Stimulated activated CD8-positive, alpha-beta memory T cell treated with anti-CD3 and anti-CD28 coated beads, Interleukin-2, amount 100 ng/mL, for 1 hour (primary cell): ENCODE measurements at places on chromosomes 2 and 18.

DNA sequence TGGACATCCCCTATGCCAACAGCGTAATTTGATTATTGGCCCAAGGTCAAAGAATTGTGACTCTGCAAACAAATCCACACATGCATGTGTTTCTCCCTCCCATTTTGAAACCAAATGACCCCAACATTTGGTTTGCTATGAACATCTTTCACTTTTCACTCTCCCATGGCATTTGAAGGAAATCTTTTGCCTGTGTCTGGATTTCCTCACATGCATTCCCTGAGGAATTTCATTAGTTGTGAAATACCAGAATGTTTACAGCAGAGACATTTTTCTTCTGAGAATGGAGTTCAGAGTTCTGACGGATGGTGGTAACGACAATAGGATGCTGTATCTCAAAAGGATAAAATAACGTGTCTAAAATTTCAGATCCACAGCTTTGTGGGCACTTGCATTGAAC, 60.3 kb upstream of the LMAN1 start:
- no peak for DNase-seq

DNA sequence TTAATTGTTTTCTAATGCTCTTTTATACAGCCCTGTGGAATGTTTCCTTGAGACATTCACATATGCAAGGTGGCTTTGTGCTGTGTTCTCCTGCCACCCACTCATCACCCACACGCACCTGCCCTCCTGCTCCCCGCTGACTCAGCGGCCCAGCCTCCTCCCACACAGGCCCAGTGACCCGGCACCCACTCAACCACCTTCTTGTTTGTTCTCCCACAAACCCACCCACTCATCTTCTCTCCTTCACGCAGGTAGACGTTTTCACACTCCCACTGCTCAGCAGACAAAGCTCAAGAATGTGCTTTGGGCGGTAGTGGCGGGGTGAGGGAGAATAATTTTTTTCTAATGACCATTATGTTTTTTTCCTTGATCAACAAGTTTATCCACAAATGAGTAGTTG, 28.6 kb upstream of the NEMP2 start:
- DNase-seq, result peak; percentile 40

- no peak for DNase-seq
Observed at GRCh38 chr2:2851316-2851715, 520.2 kb upstream of the MYT1L start.

DNA sequence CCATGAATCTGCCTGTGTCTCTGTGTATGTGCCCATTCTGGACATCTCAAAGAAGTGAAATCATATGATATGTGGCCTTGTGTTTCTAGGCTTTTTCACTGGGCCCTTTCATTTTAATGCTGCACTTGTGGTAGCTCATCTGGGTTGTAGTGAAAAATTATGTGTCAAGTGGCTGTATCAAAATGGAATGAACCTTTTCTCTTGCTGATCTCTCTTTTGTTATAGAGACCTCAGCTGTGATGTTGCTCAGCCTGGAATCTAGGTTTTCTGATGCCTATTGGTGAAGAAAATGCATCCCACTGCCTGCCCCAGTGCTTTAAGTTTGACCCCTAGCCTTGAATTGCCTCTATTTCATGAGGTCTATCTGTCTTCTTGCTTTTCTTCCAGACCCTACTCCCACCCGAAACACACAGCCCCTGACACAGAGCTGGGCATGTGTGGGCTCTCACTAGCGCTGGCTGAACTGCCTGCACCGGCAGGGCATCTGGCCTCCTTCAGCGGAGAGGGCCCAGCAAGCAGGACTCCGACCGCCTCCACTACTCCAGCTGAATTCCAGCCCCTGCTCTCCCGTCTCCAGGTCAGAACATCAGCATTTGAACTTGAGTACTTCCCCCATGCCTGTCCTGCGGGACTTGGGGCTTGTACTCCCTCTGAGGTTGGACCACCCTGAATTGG, 175.8 kb upstream of the MSH6 start:
- DNase-seq, result no peak

DNA sequence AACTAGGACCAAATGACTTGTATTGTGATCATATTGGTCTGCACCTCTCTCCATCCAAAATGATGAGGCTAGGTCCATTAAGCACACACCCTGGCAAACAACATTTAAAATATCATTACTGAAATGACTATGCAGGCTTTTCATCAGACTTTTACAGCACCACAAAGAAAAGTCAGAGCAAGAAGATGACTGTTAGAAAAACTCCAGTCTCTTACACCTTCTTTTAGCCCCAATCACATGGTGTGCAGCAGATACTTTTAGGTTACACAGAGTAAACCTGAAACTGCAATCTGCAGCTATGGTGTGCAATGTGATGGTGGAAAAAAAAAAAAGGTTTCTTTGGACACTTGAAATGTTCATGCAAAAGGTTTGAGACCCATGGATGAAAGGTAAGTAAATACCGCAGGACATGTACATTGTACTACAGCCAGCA, 5.4 kb upstream of the POLI start:
- no peak for DNase-seq

DNA sequence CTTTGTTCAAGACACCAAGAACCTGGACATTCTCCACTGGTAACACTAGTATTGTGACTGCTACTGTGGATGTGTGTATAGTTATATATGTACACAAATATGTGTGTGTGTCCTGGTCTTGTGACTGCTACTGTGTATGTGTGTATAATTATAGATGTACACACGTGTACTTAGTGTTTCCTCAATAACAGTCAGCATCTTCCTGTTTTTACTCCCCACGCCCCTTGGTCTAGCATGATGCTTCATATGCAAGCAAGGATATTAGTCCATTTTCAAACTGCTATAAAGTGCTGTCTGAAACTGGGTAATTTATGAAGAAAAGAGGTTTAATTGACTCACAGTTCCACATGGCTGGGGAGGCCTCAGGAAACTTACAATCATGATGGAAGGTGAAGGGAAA, 802.7 kb downstream of the RNF144A start:
- no peak for DNase-seq
